Substantia nigra (tissue), 51 donors: ENCODE measurements at places on chromosomes 16 and 17.

- DNase-seq = peak; percentile 87
Observed at GRCh38 chr16:57270221-57271062, 14.0 kb downstream of the PLLP start.

DNA sequence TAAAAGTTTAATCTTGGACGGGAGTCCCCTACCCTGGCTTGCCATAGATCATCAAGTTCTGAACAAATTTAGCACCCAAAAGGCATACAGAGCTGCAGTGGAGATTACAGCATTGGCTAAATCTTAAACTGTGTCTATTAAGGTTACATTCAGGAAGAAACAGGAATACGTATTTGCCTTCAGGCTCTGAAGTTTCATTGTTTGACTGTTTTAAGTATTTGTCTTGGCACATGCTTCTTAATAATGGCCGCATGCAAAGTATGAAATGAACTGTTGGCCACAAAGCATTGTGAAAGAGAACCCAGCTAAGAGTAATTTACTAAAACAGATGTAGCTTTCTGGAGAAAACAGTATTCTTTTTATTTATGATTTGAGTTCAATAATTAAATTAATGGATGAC is 63.9 kb upstream of the CNEP1R1 start:
- DNase-seq = no peak

DNA sequence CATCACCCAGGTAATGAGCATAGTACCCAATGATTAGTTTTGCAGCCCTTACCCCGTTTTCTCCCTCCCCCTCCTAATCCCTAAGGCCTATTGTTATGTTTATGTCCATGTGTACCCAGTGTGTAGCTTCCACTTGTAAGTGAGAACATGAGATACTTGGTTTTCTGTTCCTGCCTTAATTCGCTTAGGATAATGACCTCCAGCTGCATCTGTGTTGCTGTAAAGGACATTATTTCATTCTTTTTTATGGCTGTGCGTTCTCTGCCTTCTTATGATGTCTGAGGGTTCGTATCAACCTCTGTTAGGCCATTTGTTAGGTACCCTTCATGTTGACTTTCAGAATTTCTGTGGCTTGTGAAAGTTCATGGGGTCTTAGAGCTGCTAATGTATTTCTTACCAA is 31.0 kb downstream of the CTCF start:
- no peak for DNase-seq

DNA sequence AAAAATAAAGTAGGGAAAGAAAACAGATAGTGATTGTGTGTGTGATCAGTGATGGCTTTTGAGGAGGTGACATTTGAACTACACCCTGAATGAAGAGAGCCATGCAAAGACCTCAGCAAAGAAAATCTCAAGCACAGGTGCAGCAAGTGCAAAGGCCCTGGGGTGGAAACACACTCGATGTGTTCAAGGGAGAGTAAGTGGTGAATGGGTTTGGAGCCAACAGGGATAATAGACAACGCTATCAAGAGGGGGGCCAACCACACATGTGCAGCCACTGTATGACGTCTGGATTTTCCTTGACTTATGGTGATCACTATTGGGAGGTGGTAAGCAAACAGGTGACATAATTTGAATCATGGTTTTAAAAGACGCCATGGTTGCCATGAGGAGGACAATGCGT is 564.2 kb downstream of the WWOX start:
- DNase-seq = no peak

GRCh38 chr16:56932721-56933619 is 1.0 kb downstream of the HERPUD1 start:
- peak; percentile 61 for DNase-seq

DNA sequence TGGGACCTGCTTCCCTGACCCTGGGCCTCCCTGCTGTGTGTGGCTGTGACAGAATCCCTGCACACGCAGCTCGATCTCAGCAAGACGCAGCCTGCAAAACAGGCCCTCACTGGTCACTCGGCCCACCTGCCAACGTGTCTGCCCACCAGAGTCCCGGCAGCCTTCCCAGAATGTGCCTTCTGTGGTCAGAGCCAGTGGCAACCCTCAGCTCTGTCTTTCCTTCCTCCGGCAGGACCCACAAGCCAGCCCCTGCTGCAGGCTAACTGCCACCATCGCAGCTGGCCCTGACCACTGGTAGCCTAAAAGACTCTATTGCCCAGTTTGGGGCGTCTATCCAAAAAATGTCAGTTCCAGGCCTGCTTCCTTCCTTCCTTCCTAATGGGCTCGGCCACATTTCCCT is 83.2 kb downstream of the LITAF start:
- no peak for DNase-seq

DNA sequence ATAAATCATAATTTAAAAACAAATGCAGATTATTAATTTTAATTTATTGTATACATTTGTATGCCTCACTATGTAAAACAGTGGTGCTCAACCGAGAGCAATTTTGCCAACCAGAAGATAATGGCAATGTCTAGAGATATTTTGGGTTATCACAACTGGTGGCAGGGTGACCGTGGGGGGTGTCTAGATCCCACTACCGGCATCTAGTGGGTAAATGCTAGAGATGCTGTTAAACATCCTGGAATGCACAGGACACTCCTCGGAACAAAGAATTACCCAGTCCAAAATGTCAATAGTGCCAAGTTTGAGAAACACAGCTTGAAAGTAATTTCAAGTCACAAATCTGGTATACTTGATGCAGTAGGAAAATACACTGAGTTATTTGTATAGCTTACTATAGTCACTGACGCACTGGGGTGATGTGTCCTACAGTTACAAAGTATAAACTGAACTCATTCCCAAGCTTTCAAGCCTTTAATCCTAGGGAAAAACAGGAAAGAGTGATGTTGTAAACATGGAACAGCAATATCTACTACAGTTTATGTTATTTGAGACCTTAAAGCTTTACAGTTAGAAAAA is 133.5 kb downstream of the BRIP1 start:
- DNase-seq = no peak

GRCh38 chr17:51640108-51640622 is 379.8 kb downstream of the UTP18 start:
- no peak for DNase-seq

DNA sequence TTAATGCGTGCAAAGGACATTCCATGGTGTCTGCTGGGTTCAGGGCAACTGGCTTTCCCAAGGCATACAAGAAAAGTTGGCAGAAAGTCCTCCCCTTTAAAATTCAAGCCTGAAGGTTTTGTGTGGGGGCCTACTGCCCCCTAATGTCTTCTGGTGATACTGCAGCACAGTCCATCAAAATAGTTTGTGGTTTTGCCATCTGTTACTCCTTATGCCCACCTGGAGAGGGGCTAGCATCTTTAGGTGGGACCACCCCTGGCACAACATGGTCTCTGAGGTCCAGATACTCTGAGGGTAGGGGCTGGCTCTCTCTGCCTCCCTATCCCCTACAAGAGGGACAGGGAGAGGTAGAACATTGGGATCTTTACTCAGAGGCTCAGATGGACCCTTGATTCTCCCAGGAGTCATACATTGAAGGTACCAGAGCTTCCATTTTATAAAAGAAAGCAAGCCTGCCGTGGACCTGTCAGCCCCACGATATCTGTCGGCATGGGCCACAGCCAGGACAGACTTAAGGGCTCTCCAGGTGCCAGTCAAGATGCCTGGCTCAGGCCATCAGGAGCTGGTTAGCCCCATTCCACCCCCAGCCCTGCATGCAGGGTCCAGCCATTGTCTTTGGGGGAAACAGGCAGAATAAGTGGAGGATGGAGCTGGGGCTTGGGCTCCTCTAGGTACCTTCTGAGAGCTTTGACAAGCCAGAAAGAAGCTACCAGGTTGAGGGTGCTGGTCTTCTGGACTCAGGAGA is 6.3 kb downstream of the ESRP2 start:
- no peak for DNase-seq

DNA sequence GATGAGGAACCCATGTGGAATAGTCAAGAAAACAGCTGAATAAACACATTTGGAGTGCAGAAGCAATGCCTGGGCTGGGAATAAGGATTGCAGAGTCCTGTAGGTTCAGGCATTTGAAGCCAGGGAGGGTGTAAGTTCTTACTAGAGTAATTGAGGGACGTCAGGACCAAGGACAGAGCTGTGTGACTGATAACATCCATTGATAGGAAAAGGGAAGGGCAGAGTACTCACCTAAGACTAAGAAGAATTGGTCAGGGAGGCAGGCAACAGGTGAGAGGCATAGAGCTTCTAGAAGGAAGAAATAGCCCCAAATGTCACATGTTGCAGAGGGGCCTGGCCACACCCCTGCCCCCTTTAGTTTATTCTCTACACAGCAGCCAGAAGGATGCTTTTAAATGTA is 79.8 kb upstream of the TMEM132E start:
- DNase-seq = no peak

DNA sequence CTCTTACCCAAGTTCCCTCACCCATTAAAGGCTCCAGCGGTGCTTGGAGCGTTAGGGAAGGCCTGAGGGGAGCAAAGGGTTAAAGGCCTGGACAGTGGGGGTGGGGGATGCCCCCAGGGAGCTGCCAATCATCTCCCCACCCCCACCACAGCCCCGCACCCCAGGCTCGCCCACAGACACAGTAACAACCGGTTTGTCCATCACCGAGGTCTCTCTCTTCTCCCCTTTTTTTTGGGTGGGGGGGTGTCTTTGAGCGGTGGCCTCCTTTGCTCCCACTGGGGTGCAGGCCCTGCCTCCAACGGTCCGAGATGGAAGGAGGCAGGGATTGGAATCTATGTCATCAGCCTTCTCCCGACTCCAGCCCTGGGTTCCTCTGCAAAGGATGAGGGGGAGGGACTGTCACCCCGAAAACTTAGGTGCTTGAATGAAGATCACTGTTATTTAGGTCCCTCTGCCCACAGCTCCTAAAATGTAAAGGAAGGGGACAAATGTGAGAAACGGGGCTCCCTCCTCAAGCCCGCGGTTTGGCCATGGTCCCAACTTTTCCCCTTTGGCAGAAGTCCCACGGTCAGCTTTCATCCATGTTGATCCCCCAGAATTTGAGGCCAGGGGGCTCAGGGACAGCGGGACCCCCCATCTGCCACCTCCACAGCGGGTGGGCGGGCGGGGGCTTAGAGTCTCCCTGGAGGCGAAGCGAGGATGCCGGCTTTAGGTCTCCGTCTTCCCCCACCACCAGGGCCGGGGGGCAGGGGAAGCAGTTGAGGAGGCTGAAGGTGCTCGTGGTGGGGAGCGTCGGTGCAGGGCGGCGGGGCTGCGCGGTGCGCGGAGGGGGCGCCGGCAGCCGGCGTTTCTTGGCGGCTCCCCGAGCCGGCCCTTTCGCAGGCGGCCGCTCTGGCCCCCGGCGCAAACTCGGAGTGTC is 1.7 kb downstream of the EPOP start:
- DNase-seq = no peak

DNA sequence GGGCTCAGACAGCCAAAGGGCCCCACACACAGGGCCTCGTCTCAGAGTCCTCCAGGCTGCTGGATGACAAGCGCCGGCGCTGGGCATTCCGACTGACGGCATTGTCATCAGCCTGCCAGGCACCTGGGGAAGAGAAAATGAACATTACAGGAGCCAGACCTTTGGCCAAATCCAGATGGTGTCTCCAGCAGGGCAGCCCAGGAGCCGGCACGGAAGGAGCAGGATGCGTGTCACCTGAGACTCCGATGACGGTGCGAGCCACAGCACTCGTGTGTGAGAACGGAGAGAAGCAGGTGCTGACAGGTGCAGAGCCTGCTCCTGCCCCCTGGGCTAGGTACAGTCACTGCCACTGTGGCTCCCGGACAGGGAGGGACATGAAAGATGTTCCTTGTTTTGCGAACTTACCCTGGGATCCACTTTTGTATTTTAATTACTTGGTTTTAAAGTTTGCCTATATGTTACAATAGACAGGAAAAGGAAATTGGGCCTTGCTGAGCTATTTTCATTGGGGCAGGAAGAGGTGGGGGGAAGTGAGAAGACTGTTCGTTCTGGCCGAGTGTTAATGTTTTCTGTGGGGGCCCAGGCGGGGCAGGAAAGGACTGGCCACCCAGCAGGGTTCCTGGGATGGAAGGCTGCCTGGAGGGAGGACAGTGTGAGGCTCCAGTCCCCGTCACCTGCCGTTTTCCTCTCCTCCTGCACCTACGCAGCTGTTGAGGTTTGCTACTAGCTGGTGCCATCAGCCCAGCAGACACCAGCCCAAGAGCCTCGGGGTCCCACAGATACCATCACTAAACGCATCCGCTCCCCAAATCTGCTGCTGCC is 4.4 kb upstream of the FOXJ1 start:
- no peak for DNase-seq

DNA sequence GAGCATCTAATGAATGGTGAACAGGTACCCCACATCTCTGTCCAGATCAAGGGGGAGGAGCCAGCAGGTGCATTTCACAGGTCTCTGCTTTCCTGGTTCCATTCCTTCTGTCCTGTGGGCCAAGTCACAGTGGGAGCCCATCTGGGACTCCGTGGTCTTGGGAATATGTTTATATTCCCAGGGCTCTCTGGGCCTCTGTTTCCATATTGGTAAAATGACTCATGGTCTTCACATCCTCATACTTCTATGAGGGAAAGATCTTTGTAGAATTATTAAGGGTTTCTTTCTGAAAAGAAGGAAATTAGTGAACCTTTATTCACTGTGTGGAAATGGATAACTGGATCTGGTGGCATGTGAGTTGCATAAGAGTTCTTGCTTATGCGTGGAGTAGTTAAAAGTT is 6.2 kb downstream of the MYOCD start:
- DNase-seq = no peak

DNA sequence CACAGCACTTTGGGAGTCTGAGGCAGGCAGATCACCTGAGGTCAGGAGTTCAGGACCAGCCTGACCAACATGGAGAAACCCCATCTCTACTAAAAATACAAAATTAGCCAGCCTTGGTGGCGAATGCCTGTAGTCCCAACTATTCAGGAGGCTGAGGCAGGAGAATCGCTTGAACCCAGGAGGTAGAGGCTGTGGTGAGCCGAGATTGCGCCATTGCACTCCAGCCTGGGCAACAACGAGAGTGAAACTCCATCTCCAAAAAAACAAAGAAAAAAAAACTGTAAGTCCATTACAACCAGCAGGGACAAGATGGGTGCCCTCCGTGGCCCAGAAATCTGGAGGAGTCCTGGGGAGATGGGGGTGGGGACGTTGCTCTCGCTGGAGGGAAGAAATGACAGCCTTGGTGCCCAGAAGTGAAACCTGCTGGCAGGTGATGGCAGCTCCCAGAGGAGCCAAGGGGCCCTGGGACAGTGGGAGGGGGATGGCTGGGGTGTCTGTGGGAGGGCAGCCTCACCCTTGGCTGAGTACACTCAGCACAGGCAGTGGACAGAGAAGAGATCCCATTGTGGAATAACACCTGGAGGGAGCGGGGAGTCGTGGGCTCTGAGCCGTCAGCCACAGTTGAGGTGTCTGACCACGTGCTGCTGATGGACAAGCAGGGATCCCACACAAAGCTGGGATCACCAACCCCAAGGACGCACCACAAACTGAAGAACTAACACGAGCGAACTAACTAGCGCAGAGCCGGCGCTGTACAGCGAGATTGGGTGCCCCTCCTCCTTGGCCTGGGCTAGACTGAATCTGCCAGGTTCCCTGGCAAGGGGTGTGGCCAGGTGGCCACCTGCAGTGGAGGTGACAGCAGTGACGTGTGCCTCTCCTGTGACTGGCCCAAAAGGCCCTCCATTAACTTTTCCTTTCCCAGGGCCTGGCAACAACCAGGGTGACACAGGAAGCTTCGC is 46.9 kb upstream of the BAHCC1 start:
- DNase-seq = no peak
